ENCODE measurements at places on chromosomes 3 and 15. TPM values are rescaled to one million over a fixed set of nuclear protein-coding genes. Genes with fewer than 3 reads are reported as not detected.

DNA sequence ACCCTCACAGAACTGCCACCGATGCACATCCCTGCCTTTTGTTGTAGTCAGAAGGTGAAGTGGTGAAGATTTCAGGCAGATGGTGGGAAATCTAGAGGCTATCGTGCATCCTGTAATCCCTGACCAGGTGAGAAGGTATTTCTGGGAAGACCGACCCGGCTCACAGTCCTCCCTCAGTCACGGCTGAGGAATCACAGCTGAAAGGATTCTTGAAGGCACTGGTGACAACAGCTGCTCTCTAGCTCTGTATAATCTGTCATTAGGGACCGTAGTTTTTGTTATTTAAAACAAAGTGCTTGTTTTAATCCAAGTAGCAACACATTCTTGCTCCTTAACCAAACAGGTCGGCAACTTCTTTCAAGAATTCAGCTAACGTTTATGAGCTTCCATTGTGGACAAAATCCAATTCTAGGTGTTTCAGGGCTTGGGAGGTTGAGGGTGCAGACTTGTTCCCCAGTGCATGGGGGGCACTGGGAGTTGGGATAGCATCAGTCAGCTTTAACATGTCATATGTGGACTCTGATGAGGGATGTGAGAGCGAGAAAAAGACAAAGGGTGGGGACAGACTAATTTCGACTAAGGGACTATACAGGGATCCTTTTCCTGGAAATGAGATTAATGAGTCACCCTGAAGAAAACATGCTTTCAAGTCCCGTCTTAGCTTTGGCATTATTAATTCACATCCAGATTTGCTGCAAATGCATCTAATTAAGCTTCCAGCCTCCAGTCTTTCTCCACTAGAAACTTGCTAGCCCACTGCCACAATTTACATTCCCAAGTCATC lies 141.0 kb upstream of the RASGRP1 start:
- DNase-seq = no peak
- H3K4me1 ChIP-seq = peaks cover 11% of the 10 kb centered on the region
- H3K36me3 ChIP-seq = no peaks in the 10 kb centered on the region
- no peak overlapping the region for H3K27ac ChIP-seq

DNA sequence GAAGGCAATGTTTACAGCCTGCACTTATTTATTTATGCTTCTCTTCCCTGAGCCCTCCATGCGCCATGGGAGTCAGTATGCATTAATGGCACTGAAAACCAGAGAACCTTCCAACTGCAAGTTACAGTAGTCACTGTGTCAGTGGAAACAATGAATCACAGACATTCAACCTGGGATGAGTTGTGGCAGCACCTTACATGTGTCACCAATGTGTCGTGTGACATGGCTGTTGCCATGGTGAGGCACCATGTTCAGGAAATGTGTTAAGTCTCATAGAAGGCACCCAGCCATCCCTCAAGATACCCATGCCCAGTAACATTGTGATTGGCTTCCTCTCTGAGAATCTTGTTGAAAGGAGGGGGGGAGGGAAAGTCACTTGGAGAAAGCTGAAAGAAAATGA lies 105.0 kb downstream of the FOXP1 start:
- peaks cover 24% of the 10 kb centered on the region for H3K36me3 ChIP-seq
- H3K4me1 ChIP-seq = peaks cover 4% of the 10 kb centered on the region
- no peak overlapping the region for H3K27ac ChIP-seq
- no peak overlapping the region for H3K4me3 ChIP-seq

DNA sequence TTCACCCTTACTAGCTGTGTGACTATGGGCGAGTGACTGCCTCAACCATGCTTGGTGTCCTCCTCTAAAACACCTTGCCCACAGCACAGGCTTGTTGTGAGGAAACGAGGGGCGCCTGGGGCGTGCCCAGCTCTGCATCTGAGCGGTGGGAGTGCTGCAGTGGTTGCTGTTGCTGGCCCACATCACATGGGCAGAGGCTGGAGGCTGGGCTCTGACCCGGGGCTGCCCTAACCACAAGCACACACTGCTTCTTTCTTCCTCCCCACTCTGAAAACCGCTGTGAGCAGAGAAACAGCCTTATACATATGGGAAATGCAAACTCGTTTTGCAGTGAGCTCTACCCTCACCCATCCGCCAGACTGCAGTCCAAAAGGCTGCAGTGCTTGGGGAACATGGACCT lies 74.8 kb upstream of the RPL32 start:
- no peaks in the 10 kb centered on the region for H3K27me3 ChIP-seq
- no peaks in the 10 kb centered on the region for H3K4me1 ChIP-seq
- no peak overlapping the region for H3K27ac ChIP-seq
- H3K36me3 ChIP-seq = peaks cover 6% of the 10 kb centered on the region
- no peak for DNase-seq

DNA sequence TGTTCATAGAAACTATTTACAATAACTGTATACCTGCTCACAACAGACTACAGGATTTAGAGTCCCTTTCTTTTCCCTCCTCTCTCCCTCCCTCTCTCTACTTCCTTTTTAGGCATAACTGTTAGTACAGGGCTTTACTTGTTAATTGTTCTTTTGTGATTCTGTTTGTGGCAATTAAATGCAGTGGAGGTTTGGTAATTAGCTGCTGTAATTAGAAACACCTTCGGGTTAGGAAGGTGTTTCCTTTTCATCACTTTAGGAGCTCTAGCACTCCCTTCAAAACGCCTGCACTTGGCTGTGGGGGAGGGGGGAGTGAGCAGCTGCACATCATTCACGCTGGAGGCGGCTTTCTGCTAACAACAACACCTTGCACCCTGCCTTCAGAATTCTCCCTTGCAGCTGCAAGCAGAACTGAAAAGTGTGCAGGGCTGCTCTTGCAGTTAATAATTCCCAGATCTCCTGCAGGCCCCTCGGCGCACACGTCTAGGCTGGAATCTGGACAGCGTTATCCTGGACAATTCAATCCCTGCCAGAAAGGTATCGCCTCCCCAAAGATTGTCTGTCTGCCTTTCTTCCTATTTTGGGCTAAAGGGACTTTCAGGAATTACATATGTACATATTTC lies 242.6 kb upstream of the RGMA start:
- no peaks in the 10 kb centered on the region for H3K36me3 ChIP-seq
- H3K4me1 ChIP-seq = peaks cover 30% of the 10 kb centered on the region
- H3K27ac ChIP-seq = peak overlapping the region; percentile 73

Gene IL16
- 0.27 TPM for total RNA-seq

Gene CYP8B1
- not detected for total RNA-seq

Gene SRGAP3
- total RNA-seq = 68.6 TPM

Gene COX5A
- total RNA-seq = 133 TPM

Data from mesothelial cell of epicardium (in vitro differentiated cells).